ENCODE measurements at places on chromosomes 4 and X. TPM values are rescaled to one million over a fixed set of nuclear protein-coding genes. Genes with fewer than 3 reads are reported as not detected.

The COX7B2 gene
- not detected for total RNA-seq

DNA sequence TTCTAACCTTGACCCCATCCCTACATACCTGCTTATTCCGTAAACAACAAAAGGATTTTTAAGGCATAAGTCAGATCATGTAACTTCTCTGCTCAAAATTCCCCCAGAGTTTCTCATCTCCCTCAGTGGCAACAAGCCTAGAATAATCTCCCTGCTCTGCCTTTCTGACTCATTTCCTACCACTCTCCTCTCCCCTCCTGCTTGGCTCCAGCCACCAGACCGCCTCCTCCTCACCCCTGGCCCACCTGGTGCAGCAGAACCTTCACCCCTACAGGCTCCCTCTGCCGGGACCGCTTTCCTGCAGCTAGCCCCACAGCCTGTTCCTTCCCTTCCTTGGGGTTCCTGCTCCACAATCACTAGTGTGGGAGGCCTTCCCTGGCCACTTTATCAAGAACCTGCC lies 32.1 kb downstream of the TSPAN5 start:
- no peak for DNase-seq

DNA sequence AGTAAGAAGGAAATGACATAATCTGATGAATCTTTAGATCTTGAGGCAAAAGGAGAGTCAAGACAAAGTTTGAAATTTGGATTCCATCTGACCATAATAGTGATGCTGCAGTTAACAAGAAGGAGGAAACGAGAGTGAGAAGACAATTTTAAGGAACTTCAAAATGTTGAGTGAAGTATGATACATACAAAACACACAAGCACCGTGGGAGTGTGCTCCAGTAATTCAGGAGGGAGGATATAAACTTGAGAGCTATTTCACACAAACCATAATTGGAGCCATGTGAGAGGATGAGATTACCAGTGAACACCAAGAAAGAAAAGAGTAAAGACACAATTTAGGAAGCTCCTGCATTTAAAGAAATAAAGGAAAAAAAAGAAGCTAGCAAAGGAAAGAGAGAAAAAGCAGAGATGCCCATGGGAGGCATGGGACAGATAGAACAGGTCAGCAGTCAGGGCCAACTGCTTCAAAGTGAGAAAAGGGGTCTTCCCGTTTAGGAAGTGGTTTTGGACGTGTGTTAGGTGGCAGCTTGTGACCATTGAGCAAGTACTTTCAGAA lies 150.7 kb upstream of the SLC7A11 start:
- DNase-seq, result no peak

GRCh38 chr4:95249426-95250021 lies 299.2 kb downstream of the UNC5C start:
- no peak for DNase-seq

The GDPD2 gene
- not detected for total RNA-seq

DNA sequence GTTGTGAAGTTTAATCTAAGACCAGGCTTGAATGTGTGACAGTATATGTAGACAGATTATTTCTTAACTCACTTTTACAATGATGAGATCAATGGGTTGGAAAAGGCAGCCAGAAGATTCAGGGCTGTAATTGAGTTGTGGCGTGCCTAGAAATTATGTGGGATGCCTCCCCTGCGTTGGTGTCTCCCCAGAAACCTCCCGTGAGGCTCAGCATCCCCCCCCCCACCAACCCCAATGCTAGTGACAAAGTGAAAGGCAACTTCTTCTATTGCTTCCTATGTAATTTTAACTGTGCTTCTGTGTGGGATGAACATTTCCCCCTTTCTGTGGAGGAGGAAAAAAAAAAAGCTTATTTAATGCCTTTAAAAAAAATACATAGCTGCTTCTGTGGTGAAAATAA lies 297.9 kb downstream of the ARHGAP10 start:
- DNase-seq, result no peak

DNA sequence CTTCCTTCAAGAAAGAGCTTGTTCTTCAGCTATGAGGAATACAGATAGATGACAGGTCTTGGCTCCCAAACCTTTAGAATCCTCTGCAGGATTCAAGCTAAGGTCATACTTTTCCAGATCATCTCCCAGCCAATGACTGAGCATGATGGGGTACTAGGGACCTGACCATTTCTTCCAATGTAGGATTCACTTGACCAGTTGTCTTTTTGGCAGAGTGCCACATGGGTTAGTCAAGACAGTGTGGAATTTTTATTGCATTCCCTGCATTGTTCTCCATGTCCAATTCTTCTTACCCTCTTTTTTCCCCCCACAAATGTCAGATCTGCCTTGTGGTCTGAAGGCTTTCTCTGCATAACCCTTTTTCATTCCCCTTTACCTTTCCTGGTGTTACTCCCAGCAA lies 99.5 kb downstream of the CCSER1 start:
- no peak for DNase-seq

GRCh38 chr4:77854431-77855111 lies 8.1 kb upstream of the MRPL1 start:
- no peak for DNase-seq

The CNKSR2 gene
- 2.2 TPM for total RNA-seq

The GPR78 gene
- total RNA-seq, result not detected

The VGLL1 gene
- not detected for total RNA-seq

The FDCSP gene
- not detected for total RNA-seq

- DNase-seq, result no peak
These were observed at the start of gene ADGRL3 for GRCh38 chr4:61200187-61200915. Gene ADGRL3 (plus strand): TSS chr4:61200326.

The SCD5 gene
- 1.6 TPM for total RNA-seq

The MYOZ2 gene
- not detected for total RNA-seq

- no peak for DNase-seq
These were observed 2.0 kb downstream of the RNF212 start for GRCh38 chr4:1111259-1111809.

DNA sequence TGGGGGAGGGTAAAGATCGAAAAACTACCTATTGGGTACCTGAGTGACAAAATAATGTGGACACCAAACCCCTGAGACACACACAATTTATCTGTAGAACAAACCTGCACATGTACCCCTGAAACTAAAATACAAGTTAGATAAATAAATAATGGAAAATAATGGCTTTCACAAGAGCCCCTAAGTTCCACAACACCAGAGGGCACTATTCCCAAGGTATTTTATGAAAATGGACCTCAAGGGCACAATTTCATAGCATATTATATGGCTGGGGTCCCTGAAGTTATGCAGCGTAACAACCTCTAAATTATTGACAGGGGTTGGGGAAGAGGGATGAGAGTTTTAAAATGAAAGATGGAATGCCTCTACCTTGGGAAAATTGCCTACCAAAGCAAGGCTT lies 81.3 kb upstream of the TMEM33 start:
- no peak for DNase-seq

DNA sequence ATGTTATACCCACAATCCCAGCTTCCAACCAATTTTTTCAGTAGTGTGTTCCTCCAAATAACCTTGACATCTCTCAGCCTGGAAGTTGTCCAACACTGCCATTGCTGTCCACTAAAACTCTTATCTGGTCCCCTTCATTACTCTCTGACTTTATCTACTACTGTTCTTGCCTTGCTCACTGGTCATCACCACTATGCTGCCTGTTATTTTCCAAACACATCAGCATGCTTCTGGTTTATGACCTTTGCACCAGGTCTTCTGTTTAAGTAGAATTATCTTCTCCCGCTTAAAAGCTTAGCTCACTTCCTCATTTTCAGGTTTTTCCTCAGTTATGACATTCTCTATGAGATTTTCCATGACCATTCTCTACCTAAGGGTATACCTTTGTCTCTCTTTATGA lies 5.5 kb downstream of the ELMOD2 start:
- no peak for DNase-seq

GRCh38 chrX:9847071-9847470 lies 60.8 kb downstream of the SHROOM2 start:
- no peak for DNase-seq

DNA sequence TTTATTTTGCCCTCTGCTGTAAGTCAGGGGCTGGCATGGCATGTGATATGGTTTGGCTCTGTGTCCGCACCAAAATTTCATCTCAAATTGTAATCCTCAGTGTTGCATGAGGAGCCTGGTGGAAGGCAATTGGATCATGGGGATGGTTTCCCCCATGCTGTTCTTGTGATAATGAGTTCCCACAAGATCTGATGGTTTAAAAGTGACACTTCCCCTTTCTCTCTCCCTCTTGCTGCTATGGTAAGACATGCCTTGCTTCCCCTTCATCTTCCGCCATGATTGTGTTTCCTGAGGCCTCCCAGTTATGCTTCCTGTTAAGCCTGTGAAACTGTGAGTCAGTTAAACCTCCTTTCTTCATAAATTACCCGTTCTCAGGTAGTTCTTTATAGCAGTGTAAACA lies 72.0 kb upstream of the MSX1 start:
- DNase-seq, result no peak

All from left lobe of liver (tissue), 2 donors.